ENCODE measurements at places on chromosomes 3 and 15.

DNA sequence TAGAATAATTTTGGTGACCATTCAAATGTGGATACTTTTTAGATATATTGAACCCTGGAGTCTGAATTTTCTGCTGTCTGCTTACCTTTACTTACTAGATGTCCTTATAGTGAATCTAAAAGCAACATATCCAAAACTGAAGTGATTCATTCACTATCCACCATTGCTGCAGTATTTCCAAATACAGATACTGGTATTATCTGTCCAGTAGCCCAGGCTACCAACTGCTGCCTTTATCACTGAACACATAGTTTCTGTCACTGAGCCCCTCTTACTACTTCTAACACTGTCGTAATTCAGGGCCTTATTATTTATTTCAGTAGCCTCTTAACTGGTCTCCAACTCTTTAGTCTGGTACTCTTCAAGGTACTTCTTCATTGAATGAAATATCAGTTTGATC lies 49.2 kb downstream of the SLMAP start:
- DNase-seq: no peak

GRCh38 chr3:141279077-141279967 lies 47.7 kb downstream of the PXYLP1 start:
- no peak for DNase-seq

- DNase-seq: no peak
These were observed 25.1 kb upstream of the GAP43 start for GRCh38 chr3:115598216-115598615.

DNA sequence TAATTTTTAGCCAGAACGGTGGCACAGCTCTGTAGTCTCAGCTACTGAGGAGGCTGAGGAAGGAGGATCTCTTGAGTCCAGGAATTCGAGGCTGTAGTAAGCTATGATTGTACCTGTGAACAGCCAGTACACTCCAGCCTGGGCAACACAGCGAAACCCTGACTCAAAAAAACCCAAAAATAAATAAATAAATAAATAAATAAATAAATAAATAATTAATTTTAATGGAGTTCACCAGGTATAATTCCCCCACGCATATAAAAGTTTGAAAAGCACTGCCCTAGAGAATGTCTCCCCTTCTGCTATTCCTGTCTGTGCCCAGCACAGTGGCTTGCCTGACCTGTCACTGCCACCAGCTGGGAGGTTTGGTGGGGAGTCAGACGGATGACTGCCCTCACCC lies 4.2 kb upstream of the RLBP1 start:
- DNase-seq: no peak

GRCh38 chr3:106367496-106367895 lies 498.7 kb upstream of the CBLB start:
- DNase-seq: no peak

- DNase-seq: no peak
These were observed 50.3 kb upstream of the SNRK start for GRCh38 chr3:43236008-43236407.

DNA sequence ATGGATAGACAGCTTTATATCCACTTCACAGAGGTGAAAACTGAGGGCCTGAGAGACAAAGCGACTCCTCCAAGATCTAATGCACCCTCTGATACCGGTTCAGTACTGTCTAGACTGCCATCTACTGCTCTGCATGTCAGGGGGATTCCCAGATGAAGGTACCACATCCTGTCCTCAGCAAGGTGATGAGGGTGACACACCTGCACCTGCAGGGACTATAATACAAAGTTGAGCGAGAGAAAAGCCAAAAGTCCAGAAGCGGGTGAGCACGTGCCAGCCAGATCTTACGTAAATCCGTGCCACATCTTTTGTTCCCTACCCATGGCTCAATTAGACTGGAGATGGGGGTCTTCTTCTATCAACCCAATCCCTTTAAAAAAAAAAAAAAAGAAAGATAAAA lies 32.4 kb upstream of the HES1 start:
- no peak for DNase-seq

- DNase-seq: no peak
These were observed 141.4 kb upstream of the MRPS22 start for GRCh38 chr3:139202226-139202958.

DNA sequence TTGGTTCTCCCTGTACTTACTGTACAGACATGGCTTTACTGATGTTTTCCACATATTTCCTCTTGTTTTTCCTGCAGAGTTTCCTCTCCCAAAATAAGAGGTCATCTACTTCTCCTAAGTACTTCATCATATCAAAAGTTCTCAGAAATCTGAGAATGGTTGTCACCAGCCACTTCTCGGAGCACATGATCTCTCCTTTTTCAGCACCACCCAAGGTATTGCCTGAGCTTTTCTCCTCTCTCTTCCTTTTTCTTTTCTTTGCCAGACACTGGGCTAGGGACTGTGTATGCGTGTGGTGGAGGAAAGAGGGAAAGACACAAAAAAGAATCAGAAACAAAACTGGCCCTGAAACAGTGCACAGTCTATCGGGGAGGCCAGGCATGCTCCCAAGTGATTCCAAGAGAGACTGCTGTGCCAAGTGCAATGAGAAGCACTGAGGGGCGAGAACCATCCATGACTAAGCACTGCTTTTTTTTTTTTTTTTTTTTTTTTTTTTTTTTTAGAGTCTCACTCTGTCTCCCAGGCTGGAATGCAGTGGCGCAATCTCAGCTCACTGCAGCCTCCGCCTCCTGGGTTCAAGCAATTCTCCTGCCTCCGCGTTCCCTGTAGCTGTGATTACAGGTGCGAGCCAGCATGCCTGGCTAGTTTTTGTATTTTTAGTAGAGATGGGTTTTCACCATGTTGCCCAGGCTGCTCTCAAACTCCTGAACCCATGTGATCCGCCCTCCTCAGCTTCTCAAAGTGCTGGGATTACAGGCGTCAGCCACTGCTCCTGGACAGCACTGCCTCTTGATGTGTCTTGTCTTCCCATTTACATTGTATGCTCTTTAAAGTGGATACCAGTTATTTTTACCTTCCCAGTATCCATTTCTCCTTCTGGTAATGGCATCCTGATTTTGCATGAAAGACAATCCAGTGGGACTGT lies 194.0 kb upstream of the FEZF2 start:
- no peak for DNase-seq

DNA sequence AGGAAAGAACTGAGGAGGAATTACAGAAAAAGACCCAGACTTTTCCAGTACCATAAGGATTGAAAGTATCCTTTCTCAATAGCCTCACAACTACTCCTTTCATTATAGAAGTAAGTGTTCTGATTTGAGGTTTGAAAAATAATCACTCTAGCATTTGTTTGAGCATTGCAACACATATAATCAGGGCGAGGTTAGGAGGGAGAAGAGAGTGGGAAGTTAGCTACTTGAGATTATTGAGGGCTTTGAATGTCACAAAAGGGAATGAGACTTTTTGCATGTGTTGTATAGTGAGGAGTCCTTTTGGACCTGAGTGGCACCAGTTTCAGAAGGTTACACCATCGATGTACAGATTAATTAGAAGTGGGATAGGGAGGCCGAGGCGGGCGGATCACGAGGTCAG lies 65.2 kb upstream of the TNIK start:
- no peak for DNase-seq

- DNase-seq: no peak
These were observed 72.7 kb downstream of the SPSB4 start for GRCh38 chr3:141123677-141124410.

DNA sequence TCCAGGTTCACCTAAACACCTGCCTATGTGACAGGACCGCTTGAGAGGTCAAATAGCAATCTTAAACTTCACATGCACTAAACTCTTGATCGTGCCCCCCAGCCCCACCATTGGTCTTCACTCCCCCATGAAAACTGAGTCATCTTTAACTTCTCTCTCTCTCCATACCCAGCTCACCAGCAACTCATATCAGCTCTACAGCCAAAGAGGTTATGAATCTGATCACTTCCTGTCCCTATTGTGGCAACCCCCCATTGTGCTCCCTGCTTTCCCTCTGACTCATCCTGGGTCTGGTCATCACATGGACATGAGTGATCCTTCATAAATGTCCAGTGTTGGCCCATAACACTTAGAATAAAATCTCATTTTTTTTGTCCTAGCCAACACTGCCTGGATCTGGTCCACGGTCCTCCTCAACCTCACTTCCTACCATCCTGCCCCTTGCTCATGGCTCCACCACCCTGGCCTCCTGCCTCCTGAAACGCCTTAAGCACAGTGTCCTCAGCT lies 103.4 kb upstream of the HACD2 start:
- no peak for DNase-seq

DNA sequence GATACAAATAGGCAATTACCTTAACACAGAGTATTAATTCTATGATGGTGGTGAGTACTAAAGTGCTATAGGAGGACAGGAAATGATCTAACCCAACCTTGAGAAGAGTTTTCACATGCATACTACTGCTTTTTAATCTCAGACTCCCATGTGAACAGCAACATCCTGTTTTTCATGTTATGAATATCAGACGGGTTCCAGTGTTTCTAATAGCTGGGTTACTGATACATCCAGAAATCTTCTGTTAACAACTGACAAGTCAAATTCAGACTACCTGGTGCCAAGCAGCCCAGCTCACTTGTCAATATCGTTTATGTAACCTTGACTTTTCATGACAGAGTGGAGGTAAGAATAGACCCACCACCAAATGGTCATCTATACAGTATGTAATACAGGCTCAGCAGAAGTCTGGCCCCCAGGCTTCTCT lies 220.2 kb upstream of the COL8A1 start:
- DNase-seq: no peak

DNA sequence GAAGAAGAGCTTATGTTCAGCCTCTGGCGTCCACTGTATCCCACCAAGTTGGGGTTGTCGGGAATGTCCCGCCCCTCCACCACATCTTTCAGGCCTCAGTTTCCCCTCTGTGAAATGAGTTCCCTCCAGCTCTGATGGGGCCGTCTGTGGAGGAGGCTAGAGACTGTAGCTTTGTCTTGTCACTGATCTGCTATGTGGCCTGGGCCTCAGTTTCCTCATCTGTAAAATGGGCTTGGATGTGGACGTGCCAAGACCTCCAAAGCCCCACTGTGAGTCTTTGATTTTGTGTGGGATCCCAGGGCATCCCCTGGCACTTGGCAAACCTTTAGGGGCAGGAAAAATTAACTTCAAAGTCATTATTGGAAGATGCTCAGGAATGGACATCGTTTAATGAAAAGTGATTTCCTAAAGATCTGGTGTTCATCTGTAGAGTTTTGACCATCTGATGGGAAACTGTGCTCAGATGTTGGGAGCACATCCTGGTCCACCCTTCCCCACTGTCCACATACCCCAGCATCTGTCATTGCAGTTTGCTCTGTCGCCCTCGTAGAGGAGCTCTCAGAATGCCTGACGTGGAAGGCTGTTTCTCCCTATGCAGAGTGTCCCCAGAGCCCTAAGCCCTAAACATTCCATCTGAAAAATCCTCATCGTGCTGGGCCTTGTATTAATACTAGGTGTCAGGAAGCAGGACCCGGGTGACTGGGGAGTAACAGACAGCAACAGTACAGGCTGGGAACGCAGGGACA lies 28.5 kb downstream of the SLC6A6 start:
- no peak for DNase-seq

GRCh38 chr15:56767315-56767714 lies 34.0 kb upstream of the ZNF280D start:
- DNase-seq: no peak

DNA sequence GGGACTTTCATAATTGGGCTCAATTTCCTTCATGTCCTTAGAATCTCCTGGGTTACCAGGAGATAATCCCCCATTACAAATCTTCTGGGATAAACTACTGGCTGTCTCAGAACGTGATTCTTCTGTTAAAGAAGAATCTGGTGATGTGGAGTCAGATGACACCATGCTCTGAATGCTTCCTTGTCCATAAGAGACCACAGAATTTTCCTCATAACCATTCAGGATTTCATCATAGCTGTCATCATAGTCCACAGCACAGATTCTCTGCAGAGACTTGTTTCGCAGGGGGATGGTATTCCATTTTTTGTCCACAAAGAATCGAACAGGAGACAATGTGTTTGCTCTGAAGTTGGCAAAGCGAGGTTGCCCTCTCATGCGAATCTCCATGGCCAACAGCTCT lies 109.8 kb upstream of the TSPAN3 start:
- DNase-seq: no peak

- no peak for DNase-seq
These were observed 75.1 kb downstream of the CD200 start for GRCh38 chr3:112407888-112408702.

DNA sequence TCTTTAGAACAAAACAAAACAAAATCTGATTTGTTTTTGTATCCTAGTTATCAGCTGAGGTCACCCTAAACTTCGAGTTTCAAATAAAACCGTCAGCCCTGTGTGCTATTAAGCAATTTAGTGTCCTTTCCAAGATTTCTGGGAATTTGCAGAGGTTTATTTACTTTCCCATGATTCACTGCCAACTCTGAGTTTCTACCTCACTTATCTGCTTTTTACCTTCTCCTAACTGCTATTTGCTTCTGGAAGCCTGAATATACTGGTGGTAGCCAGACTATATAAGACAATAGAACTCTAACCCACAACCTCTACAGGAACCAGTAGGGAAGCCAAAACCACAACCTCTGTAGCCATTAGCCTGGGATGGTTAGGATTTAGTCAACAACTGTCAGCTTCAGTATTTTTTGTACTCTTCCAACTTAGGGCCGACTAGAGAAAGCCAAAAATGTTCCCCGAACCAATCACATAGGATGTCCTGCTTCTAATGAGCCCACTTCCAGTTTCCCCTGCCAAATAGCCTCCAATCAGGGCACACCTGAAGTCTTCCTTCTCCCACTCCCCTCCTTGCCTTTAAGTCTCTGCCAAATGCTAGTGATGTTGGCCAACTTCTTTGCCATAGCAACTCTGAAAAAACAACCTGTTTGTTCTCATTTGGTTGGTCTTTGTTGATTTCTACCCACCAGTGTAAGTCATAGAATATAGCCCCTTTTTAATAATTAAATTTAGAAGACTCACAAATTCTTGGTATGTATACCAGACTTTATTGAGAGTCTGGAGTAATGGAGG lies 273.1 kb downstream of the ULK4 start:
- DNase-seq: no peak

- DNase-seq: peak; percentile 11
These were observed 58.0 kb downstream of the CMTM8 start for GRCh38 chr3:32296251-32297204.

- no peak for DNase-seq
These were observed 9.0 kb upstream of the LRRFIP2 start for GRCh38 chr3:37183375-37183831.

DNA sequence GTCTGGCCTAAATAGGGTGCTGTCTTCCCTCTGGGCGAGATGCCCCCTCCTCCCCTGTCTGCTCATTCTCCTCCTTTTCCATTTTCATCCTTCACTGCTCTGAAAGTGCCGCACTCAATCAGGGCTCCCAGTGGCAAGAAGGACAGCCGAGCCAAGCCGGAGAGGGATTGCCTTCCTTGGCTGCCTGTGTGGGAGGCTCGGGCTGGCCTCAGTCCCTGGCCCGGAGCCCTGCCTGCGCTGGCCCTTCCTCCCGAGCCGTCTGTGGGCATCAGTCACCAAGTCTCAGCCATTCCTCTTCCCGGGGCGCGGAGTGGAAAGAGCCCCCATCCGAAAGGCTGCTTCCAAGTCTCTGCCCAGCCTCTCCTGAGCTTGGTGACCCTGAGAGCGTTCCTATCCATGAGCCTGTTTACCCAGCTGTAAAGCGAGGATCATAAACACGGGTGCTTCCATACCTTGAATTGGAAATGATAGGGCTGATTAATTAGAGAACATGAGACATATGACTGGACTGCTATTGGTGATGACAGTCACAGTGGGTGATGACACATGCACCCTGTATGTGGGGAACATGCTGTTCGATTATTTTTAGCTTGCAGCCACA lies 59.1 kb upstream of the TLE3 start:
- no peak for DNase-seq
